ENCODE measurements at places on chromosomes 12 and 14.
A peak's percentile ranks its signal among the peaks of the same experiment; 100 is the strongest.

DNA sequence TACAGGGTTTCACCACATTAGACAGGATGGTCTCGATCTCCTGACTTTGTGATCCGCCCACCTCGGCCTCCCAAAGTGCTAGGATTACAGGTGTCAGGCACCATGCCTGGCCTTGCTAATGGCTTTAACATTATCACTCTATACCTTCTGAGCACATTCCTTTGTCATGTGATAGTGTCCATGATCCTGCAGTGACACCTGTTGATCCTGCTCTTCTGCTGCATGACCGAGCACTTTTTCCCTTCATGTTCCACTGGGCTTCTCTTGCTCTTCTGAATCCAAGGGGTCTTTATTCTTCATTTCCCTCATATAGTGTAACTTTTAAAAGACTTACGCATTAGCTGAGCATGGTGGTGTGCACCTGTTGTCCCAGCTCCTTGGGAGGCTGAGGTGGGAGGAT is 11.6 kb downstream of the ZNF268 start:
- ATAC-seq = no peak

- no peak for ATAC-seq
Measured at GRCh38 chr12:84572196-84572595, 340.4 kb downstream of the SLC6A15 start.

DNA sequence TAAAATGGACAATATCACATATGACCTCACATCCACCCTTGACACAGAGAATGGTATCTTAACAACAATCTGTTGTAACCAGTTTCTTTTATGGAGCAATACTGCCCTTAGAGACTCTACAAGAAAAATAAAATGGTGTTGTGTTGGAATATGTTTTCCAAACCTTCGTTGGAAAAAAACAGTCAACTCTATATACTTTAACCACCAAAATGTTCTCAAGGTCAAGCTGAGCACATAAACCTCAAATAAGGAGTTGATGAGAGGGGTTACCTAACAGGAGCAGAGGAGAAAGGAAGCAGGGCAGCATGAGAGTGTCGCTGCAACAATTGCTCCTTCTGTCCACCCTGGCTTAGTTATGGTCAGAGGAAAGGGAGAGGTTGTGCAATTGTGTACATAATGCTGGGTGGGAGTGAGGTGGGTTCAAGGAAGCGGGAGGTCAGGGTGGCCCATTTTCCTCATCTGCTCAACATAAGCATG is 179.2 kb upstream of the BMP4 start:
- no peak for ATAC-seq

DNA sequence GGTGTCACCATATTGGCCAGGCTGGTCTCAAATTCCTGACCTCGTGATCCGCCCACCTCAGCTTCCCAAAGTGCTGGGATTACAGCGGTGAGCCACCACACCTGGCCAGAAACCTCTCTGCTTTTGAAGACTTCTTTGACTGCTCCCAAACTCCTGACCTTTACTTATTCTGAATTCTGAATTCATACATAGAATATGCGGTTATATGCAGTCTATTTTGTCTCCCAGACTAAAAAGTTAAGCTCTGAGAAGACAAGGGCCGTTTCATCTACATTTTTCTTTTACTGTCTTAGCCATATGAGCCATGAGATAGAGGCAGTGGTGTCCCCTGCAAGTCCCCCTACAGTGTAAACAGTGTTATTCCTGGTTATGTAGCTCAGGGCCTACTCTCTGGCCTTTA is 179.3 kb downstream of the NTF3 start:
- ATAC-seq = no peak

DNA sequence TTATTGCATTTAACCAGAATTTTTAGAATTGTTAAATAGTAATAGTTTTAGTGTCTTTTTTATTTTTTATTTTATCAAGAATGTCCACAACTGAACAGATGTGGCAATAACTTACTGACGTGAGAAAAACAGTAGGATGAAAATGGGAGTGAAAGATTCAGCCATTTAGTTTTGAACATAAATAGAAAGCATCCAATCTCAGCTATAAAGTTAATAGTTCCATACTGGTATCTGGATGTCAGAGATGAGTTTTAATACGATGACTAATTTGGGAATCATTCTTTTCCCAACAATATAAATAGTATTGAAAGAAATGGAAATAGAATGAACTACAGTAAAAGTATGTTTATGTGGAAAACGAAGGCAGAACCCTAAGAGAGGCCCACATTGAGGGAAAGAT is 159.4 kb downstream of the EPS8 start:
- ATAC-seq = no peak

DNA sequence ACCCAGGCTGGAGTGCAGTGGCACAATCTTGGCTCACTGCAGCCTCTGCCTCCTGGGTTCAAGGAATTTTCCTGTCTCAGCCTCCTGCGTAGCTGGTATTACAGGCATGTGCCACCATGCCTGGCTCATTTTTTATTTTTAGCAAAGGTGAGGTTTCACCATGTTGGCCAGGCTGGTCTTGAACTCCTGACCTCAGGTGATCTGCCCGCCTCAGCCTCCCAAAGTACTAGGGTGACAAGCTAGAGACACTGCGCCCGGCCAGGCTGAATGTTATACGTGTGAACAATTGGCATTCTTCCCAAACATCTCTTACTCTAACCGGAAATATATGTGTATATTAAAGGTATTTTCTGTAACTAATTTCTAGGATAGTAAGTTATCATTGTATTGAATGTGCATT is 13.2 kb upstream of the LIMA1 start:
- no peak for ATAC-seq

DNA sequence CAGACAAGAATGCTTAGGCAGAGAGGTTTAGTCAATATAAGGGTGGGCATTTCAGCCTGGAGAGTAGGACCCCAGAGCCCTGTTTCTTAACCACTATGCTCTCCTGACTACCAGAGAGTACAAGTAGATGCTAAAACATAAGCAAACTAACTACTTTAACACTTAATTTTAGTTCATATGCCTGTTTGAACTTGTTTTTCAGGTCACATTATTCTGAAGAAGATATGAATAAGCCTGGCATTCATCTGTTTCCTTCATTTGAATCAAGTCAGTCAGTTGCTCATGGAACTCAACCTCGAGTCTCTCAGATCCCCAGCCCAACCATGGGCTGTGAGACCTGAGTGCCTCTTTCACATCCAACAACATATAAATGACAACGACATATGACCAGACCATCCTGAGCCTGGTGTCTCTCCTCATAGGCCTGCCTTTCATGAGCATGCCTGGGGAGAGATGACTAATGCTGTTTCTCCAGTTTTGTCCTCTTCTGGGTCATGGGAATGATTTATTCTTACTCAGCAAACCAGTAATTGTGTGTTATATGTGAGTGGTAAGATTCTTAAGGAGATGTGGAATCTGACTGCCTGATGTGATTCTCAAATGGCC is 251.1 kb upstream of the BTG1 start:
- ATAC-seq = peak; percentile 68

GRCh38 chr12:28699029-28699428 is 450.0 kb upstream of the FAR2 start:
- no peak for ATAC-seq

DNA sequence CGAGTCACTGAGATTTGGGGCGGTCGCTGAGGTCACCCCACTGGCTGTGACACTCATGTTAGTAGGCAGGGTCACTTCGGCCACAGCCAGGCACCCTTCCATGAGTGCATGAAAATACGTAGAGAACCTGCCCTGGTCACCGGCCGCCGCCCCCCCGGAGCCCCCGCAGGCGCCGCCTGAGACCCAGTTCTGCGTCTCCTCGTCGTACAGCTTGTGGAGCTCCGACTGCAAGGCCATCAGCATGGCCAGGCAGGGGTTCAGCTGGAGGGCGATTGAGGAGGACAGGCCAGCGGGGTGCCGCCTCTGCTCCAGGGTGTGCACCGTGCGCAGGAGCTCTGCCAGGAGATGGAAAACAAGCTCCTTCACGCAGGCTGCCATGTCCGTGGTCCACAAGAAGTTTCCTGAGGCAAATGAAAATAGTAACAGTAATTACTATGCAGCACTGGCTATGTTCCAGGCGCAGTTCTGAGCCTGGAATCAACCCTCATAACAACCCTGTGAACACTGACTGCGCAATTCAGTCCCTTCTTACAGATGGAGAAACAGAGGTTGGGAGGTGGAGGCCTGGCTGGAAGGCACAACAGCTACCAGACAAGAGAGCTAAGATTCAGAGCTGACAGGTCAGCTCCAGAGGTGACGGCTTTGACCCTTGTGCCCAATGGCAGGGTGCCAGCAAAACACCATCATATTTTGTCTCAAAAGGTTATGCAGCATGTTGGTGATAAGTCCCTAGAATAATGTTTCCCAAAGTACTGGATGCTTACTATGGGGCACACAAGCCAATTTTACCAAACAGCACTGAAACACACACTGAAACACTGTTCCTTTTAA is 59.9 kb downstream of the TRAFD1 start:
- ATAC-seq = no peak

- ATAC-seq = peak; percentile 94
Measured at GRCh38 chr12:31832740-31833729, 104.2 kb upstream of the AMN1 start.

GRCh38 chr14:60226298-60226697 is 22.7 kb upstream of the PPM1A start:
- ATAC-seq = no peak

- ATAC-seq = peak; percentile 79
Measured at GRCh38 chr12:118312578-118312977, 60.1 kb downstream of the TAOK3 start.

GRCh38 chr14:96626916-96627315 is 124.7 kb downstream of the PAPOLA start:
- peak; percentile 64 for ATAC-seq

DNA sequence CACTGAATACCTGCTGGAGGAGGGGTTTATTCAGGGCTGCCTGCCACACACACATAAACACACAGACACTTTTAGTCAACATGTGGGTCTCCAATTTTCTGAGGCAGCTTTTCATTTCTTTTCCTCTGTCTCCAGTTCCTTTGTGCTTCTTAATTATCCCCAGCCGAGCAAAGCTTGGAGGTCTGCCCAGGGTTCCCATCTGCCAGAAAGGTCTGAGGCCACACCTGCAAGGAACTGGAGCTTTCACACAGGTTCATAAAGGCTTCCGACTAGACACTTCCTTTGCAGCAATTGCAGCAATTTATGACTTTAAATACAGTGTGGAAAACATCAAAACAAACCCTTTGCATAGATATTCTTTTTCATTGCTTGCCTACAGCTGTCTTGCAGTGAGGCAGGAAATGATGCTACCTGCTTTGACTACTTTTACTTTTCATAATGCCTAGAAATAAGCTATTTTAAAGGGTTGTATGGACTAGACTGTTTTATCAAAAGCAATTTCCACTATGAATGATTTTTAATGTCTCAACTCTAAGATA is 1318.9 kb downstream of the AACS start:
- ATAC-seq = no peak

DNA sequence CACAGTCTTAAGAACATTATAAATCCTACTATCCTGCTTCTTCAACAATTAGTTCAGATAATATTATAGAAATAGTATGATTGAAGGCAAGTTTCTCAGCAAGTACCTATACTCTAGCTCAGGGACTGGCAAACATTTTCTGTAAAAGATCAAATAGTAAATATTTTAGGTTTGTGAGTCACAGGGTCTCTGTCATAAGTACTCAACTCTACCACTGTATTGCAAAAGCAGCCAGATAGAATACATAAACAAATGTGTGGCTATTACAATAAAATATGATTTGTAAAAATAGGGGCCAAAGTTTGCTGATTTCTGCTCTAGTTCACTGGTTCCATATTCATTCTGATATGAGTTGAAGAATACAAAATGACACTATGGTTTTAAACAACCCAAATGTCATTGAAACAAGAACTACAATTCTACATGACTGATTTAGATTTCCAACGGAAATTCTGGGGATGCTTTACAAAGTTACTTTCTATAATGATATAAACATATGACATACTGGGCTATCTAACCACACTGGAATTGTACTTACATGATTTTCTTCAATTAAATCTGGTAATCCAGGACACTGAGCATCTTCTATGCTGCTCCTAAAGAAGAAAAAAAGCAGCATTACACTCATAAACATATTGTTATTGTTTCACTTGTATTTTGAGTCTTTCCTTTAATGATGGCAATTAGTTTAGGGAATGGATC is 23.2 kb downstream of the LGALS3 start:
- ATAC-seq = no peak

DNA sequence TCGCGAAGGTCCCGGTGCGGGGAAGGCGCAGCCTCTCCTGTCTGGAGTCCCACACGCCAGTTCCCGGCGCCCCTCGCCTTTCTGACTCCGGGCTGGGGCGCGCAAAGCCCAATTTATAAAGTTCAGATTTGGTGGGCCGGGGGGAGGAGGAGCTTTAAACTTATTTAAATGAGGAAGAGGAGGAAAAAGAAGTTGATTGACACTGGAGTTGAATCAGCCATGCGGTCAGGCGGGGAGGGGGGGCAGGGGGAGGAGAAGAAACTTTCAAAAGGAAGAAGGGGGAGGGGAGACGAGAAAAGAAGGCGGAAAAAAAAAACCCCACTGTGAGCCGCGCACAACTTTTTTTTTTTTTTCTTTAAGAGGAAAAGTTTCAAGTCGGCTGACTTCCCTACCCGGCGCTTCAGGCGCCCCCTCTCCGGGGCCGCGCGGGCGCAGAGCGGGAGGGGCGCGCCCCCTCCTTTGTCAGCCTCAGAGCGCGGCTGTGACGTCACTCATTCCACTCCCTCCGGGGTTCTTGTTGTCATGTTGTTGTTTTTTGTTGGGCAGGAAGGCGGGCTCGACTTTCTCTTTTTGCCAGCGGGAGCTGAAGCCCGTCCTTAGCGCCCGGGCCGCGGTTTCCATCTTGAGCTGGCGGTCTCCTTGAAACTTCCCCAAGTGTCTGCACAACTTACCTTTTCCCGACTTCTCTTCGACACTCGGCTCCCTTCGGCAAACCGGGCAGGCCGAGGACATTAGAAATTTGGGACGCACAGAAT is at the start of gene ZFP36L1:
Gene ZFP36L1, minus strand, starts transcription at position 89 of the 755 bp plus-strand sequence. CDS start 129 bp downstream, outside the sequence.
- ATAC-seq = peak; percentile 23

GRCh38 chr12:116303066-116303465 is 25.6 kb upstream of the MED13L start:
- ATAC-seq = no peak

DNA sequence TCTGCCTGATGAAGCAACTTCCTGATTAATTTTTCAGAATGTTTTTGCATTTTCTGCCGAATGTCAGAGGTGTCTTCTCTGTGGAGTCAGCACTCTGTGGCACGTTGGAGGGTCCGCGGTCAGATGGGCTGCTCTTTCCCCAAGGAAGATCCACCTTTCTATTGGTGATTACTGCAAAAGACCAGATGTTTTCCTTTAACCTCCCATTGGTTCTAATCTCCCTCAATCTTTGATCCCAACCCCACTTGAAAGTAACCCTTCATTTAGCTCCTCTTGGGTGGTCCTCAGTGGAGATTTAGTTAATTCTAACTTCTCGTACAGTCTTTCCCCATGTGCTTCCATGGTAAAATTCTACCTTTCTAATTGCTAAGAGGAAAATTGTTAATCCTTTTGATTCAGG is 397.7 kb upstream of the DDHD1 start:
- no peak for ATAC-seq

- no peak for ATAC-seq
Measured at GRCh38 chr14:98165976-98166375, 1106.0 kb downstream of the BCL11B start.

- no peak for ATAC-seq
Measured at GRCh38 chr12:47686645-47687240, 19.1 kb downstream of the RPAP3 start.

- no peak for ATAC-seq
Measured at GRCh38 chr12:24268663-24269186, 319.3 kb upstream of the SOX5 start.
